T-helper 17 cell (primary cell): ENCODE measurements at places on chromosomes 7 and 10.

- DNase-seq: no peak
Measured at GRCh38 chr10:89810908-89811525, 109.6 kb downstream of the KIF20B start.

GRCh38 chr7:111104710-111105109, 13.8 kb downstream of the LRRN3 start:
- no peak for DNase-seq

DNA sequence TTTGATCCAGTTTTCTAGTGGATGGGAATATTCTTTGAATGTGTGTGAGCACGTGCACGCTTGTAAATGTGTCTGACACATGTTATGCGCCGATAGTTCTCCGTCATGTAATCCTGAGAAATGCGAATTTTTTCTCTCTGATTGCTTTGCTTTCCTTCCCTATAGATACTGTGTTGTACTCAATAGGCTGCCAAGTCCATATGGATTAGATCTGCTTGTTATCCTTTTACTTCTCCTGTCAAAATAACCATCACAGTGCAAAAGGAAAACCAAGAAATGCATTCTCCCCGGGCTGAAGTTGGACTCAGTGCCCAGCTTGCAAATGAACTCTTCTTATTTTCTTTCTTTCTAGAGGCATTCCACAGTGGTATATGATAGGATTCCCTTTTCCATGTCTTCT, 131.9 kb downstream of the KIAA1217 start:
- DNase-seq: no peak

- no peak for DNase-seq
Measured at GRCh38 chr7:121198502-121198901, 130.3 kb upstream of the WNT16 start.

GRCh38 chr10:115654961-115655360, 561.8 kb downstream of the ATRNL1 start:
- DNase-seq: no peak

DNA sequence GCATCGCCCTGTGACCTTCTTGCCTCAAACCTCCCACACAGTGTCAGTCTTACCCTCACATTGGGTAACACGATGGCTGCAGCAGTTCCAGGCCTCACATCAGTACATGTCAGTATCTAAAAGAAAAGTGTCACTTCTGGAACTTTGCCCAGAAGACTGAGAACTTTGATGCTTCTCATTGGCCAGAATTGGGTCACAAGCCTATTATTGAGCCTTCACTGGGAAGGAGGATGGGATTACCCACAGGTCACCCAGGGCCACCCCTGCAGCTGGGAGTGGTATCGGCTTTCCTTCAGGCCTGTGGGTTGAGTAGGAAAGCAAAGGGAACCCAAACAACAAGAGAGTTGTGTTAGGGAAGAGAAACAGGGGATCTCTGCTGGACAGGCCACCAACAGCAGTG, 111.5 kb downstream of the NPY start:
- no peak for DNase-seq

DNA sequence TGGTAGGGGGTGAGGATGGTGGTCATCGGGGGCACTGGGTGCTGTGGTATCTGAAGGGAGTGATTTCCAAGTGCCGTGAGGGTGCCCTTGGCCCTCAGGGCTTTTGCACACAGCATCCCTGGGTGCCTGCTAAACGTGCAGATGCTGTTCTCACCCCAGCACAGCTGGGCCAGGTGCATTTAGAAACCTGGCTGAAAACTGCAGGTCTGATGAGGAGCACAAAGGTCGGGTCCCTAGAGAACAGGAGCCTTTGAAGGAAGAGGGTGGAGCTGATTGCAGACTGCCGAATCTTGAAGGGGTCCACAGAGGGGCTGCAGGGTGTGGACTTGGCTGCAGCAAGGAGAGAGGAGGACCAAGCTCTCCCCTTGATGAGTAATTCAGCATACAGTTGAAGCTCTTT, 32.0 kb downstream of the ZMIZ1 start:
- no peak for DNase-seq

- DNase-seq: no peak
Measured at GRCh38 chr7:51645255-51645654, 328.6 kb upstream of the COBL start.

- no peak for DNase-seq
Measured at GRCh38 chr10:72605122-72605521, 20.8 kb downstream of the MICU1 start.

DNA sequence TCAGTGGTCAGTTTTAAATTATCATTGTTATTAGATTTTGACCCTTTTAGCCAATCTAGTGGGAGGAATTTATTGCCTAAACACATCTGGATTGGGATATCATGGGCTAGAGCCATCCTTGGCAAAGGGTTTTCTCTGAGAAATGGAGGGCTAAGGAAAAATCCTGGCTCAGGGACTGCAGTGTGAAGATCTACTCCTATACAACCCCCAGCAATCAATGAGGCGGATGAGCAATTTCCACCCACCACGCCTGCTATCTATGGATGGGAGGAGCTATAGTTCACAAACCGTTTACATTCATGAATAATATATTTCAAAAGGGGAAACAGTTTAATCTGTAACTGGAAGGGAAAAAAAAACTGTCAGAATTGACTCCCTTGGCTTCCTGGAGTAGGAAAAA, 2.7 kb downstream of the CAV1 start:
- DNase-seq: no peak

DNA sequence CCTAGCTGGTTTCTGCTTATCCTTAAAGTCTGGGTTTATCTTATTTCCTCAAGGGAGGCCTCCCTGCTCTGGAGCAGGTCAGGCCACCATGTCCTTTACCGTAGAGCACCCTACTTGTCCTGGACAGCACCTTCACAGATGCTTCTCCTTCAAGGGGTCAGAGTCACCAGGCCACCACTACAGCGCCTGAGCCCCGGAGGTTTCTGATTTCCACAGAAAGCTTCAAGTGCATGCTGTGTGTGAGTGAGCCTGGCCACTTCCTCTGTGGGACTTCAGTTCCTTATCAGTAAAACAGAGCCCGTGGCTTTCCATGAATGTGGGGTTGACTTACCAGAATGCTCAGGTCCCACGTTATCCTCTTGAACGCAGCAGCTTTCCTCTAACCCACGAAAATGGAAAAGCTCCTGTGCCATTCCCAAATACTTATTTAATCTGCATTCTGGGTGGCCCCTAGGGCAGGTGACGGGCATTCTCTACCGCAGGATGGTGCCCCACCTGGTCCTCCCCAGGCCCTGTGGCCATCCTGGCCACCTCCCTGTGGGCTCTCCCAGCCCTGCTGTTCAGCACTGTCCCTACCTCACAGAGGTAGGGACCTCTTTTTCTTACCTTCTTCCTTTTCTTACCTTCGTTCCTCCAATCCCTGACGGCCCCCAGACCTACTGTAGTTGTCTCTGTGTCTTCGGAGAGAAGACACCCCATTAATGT, 1.4 kb upstream of the DOCK1 start:
- no peak for DNase-seq

- DNase-seq: no peak
Measured at GRCh38 chr10:98224509-98224908, 43.5 kb downstream of the LOXL4 start.

DNA sequence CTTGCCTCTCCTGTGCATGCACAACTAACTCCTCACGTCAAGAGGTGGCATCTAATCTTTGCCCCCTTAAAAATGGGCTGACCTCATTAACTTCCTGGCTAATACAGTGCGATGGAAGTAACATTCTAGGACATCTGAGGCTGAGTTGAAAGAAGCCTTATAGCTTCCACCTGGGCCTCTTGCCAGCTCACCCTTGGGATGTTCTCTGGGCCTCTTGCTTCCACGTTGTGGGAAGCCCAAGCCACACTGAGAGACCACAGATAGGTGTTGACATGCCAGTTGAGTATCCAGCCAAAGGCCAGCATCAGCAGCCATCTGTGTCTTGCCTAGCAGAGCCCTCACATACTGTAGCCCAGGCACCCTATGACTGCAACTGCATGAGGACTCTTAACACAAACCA, 60.8 kb upstream of the GDF10 start:
- DNase-seq: no peak

DNA sequence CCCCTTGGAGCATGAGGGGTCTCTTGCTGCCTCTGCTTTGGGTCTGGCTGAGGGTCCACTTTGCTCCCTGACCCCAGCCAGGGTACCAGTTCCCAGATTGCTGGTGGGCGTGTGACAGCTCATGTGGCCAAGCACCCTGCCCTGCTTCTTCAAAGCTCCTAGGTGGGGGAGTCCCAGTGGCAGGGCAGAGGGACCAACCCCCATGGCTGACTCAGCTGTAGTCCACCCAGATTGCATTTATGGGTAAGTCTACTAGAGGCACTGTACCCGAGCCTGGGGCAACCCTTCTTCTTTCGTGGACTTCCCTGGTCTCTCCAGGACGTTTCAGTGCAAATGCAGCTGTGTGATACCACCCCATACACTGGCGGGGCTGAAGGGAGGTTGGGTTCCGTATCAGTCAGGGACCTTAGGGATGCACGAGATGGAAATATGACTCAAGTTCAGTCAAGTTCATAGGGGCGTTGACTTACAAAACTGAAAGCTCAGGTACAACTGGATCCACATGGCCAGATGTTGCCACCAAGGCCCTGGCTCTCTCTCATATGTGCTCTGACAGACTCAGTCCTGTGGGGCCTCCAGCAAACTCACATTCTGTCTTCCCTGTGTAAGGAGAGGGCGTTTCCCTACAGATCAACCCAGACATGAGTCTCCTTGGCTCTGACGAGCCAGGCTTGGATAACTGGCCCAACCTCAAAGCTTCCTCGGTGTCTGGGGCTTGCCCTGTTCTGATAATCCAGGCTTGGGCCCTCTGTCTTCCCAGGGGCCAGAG, 13.6 kb downstream of the PTPRE start:
- no peak for DNase-seq

- no peak for DNase-seq
Measured at GRCh38 chr10:43308515-43308914, 41.6 kb upstream of the RASGEF1A start.

GRCh38 chr7:47292832-47293309, 289.0 kb downstream of the TNS3 start:
- DNase-seq: no peak

- no peak for DNase-seq
Measured at GRCh38 chr7:11436316-11436715, 395.7 kb downstream of the THSD7A start.

DNA sequence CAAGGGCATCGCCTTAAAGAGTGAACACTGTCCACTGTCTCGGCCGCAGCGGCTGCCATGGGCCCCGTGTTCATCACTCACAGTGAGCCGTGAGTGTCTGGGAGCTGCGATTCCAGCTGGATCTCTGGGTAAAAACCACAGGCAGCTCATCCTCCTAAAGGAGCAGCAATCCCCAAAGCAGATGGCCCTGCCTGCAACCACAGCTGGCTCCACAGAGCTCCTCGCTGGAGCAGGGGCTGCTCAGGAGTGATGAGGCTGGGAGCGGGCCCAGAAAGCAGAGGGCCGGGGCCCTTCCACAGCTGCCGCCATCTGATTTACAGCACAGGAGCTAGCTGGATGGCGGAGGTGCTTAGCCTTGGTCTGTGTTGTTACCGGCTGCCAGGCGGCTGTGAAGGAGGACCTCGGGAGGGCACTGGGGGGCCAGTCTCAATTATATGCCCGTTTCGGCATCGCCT, 6.6 kb upstream of the TMEM184A start:
- no peak for DNase-seq

- no peak for DNase-seq
Measured at GRCh38 chr7:27105301-27106031, 3.0 kb upstream of the HOXA2 start.

GRCh38 chr10:109866168-109866994, 56.9 kb downstream of the XPNPEP1 start:
- no peak for DNase-seq

DNA sequence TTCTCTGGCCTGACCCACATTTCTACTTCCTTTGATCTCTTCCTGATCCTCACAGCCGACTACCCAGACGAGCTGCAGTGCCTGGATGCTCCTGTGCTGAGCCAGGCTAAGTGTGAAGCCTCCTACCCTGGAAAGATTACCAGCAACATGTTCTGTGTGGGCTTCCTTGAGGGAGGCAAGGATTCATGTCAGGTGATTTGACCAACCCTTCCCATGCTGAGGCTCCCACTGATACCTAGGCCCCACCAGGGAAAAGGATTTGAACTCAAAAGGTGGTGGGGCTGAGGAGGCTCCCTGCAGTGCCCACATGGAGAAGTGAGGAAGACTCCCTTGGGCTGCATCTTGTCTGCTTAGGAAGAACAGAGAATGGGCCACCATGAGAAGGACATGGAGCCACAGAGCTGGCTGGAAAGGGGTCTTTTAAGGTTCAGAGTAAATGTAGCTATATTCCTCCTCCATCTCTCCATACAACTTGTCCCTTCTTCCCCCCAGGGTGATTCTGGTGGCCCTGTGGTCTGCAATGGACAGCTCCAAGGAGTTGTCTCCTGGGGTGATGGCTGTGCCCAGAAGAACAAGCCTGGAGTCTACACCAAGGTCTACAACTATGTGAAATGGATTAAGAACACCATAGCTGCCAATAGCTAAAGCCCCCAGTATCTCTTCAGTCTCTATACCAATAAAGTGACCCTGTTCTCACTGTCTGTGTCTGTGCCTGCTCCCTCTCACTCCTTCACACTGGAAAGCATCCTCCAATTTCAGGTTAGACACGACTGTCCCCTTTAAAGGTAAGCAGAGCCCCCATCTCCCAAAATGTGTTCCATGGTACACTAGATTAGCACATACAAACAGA, 3.3 kb downstream of the PRSS1 start:
- no peak for DNase-seq

DNA sequence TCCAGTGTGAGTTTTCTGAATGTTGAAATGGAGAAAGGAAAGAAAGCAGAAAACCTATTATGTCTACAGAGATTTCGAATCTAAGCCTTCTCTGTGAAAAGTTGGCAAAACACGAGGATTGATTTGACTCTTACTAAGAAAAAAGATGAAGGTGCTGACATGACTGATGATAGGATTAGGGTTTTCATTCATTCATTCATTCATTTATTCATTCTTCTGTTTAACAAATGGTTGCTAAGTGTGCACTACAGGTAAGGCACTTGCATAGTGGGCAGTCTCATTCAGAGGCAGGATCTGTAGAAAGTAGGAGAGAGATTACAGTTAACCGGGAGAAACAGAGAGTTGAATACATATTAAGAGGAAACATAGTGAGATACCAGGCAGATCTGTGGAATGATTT, 137.1 kb downstream of the ZNF365 start:
- DNase-seq: no peak

- no peak for DNase-seq
Measured at GRCh38 chr10:35362701-35363350, 26.5 kb downstream of the CCNY start.

DNA sequence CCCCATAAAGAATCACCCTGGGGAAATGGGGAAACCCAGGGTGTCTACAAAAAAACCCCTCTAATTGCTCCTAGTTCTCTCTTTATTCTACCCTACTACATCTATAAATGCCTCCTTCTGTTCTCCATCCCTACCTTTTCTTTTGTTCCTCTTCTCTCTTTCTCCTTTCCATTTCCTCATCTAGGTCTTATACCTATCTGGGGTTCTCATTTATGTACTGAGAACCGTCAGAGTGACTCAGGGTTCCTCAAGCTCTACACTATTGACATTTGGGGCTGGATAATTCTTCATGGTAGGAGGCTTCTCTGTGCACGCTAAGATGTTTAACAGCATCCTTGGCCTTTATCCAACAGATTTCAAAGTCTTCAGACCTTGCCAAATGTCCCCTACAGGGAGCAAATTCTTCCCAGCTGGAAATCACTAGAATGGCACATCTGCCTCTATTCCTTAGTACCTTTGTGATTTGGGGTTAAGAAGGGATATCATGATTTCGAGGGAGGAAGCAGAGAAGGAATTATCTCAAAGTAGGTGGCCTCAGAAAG, 137.4 kb upstream of the PTN start:
- DNase-seq: no peak

GRCh38 chr7:23012186-23012585, 1.7 kb downstream of the HYCC1 start:
- no peak for DNase-seq
